Spinal cord (tissue), 10 donors: ENCODE measurements at places on chromosomes 2 and 18. TPM values are rescaled to one million over a fixed set of nuclear protein-coding genes. Genes with fewer than 3 reads are reported as not detected.
A peak's percentile ranks its signal among the peaks of the same experiment; 100 is the strongest.

- DNase-seq = no peak
Measured at GRCh38 chr2:233668605-233669260, 3.0 kb upstream of the UGT1A9 start.

GRCh38 chr2:108128249-108128648 lies 111.5 kb upstream of the SULT1C3 start:
- DNase-seq = peak; percentile 42

DNA sequence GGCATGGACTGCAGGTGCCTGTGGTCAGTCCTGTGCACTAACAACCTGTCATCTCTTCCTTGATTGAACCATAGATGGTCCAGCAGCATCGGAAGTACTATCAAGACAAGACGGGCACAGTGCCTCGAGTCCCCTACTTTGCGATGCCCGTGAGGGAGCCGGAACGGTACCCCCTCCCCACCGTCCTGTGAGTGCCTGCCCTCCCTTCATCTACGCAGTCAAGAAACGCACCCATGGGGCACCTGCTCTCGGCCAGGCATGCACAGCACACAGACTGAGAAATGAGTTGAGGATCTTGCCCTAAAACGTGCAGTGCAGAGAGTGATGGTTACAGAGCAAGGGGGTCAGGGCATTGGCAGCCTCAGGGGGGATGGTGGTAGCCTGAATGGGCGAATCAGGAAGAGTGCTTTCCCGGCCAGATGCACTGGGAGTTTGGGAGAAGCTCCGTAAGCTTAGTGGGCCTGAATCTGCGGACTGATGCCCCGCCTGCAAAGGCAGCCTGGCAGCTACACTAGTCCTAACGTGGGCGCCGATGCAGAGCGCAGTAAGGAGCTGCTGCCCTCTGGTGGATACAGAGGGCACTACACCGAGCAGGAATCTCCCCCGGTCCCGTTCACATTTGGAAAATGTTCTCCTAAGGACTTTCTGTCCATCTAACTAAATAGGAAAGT lies 63.6 kb downstream of the CIB4 start:
- DNase-seq = no peak

GRCh38 chr18:24658302-24658701 lies 197.9 kb downstream of the HRH4 start:
- DNase-seq = no peak

DNA sequence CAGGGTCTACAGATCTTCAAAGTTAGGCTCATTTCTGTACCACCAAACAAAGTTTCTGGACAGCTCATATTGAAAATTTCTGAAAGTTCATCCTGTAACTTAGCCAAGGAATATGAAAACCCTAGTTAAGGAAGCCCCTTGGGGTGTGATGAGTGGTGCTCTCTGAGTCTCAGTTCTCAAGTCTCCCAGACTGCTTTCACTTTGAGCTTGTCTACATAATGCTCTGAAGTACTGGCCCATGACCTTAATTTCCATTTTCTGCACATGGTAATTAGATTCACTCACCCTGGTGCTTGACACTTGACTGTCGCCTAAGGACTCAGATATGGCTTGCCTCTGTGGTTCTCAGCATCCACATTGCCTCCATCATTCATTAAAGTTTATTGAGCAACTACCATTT lies 51.7 kb upstream of the SATB2 start:
- no peak for DNase-seq

GRCh38 chr2:97765933-97766332 lies 52.6 kb downstream of the ZAP70 start:
- no peak for DNase-seq

- DNase-seq = no peak
Measured at GRCh38 chr2:205041472-205042130, 496.3 kb downstream of the PARD3B start.

- no peak for DNase-seq
Measured at GRCh38 chr18:60389314-60389713, 16.7 kb upstream of the MC4R start.

- DNase-seq = peak; percentile 76
Measured at GRCh38 chr2:174577967-174578589, 19.5 kb downstream of the WIPF1 start.

GRCh38 chr18:25815659-25816058 lies 274.8 kb downstream of the SS18 start:
- no peak for DNase-seq

DNA sequence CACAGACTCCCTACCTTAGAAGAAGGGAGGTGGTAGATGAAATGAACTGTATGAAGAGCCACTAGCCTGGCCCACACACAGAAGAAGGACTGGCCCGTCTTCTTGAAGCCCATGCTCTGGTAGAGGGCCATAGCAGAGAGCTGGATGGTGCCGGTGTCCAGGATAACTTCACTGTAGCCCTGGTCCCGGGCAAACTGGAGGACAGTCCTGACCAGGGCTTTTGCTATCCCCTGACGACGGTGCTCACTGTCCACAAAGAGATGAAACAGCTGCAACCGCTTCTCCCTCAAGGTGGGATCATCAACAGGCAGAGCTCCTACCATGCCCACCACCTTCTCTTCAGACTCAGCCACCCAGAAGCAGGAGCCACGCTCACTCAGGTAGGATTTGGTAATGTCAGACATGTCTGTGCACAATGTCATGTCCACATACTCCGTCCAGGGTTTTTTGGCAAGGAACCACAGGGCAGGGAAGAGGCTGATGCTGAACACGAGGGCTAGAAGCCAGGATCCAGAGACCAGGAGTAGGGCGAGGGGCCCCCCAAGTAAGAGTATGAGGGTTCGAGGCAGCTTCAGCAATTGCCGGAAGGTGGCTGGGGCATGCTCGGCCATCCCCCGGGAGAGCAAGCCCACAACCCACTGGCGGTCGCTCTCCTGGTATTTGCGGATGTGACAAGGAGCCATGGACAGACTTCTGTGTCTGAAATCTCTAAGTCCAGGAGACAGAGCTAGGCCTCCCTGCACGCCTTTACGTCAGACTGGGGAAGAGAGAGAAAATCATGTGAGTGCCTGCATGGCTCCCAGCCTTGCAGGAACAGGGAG lies 1.1 kb downstream of the NAT8 start:
- no peak for DNase-seq

GRCh38 chr2:234075947-234076346 lies 25.4 kb downstream of the SPP2 start:
- no peak for DNase-seq

- no peak for DNase-seq
Measured at GRCh38 chr2:96201338-96201737, 7.3 kb downstream of the STARD7 start.

DNA sequence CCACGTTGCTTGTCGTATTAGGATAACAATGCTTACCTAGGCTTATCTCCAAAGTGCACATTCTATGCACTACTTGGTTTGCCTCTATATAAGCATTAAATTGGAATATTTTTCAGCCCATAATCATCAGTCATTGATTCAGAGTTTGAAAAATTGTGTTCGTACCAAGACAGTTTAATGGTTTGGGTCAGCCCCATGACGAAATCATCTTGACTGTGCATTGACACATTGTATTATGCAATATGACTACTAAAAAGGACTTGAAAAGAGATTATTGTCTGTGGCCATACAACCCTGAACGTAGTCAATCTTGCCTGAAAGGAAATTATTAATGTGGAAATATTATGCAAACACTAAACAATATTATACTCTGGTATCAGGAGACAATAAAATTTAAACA lies 141.3 kb downstream of the EML6 start:
- no peak for DNase-seq

- no peak for DNase-seq
Measured at GRCh38 chr18:58532298-58532697, 96.6 kb downstream of the ALPK2 start.

- DNase-seq = no peak
Measured at GRCh38 chr2:159119652-159120257, 151.3 kb downstream of the TANC1 start.

- no peak for DNase-seq
Measured at GRCh38 chr18:77895250-77895649, 645.6 kb downstream of the GALR1 start.

- peak; percentile 19 for DNase-seq
Measured at GRCh38 chr2:29575370-29575890, 346.0 kb downstream of the ALK start.

- no peak for DNase-seq
Measured at GRCh38 chr2:23645230-23645808, 260.3 kb downstream of the KLHL29 start.

GRCh38 chr2:135475128-135475527 lies 55.9 kb downstream of the ZRANB3 start:
- DNase-seq = no peak

DNA sequence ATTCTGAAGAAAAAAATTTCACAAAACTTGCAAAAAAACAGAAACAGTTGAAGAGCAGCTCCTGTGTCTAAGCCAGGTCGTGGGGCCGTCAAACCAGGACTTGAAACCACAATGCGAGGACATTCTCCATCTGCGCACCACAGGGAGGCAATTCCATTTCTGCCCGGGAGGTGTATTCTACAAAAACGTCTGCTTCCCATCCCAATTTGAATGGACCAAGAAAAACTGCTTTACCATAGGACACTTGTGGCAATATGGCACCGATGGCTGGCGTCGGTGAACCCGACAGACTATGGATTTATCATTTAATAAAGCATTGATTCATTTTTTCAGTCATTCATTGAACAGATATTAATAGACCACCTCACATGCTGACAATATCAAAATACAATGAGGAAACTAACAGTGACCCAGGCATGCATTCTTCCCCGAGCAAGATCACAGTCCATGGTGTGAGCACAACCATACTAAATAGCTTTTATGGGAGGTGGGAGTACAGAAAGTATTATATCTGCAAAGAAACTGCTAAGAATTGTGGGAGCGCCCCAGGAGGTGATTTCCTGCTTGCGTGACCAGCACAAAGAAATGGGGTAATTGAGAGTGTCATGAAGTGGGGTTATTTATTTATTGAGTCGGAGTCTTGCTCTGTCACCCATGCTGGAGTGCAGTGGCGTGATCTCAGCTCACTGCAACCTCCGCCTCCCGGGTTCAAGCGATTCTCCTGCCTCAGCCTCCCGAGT lies 10.5 kb upstream of the ZAP70 start:
- DNase-seq = no peak

DNA sequence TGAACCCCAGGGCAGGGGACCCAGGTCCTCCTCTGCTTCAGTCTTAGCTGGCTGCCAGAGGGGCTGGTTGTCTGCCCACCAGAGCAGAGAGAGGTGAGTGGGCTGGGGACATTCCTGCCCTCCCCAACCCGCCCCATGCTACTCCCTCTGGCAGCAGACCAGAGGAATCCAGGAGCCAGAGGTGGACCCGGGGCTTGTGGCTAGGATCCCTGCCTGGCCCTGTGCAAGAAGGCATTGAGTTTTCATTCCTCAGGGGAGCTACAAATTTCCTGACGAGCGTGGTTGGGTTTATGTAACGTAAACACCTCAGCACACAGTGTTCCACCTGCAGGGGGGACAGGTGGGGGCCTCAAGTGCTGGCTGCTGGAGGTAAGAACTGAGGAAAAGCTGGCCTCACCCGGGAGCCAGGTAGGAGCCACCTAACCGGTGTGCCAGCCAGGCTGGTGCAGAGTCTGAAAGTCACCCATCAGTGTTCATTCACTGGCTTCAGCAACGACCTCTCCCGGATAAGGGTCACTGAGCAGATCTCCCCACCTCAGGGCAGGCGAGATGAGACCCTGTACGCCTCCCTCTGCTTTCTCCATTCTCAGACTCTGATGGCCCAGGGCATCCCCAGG lies 246.8 kb downstream of the DYSF start:
- no peak for DNase-seq

DNA sequence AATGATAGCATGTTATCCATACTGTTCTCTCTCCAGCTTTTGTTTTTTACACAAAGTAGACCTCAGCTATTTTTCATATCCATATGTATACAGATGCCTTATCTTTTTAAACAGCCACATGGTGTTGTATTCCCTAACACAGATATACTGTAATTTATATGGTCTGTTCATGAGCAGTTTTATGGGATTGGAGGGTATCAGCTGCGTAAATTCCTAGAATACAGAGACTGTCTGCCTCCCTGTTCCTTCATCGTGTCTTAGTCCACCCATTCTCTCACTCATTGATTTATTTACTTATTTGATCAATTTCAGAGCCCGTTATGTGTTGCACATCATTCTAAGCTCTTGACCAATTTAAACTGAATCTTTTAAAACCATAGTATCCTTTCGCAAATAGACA lies 80.6 kb downstream of the GATA6 start:
- no peak for DNase-seq

- DNase-seq = no peak
Measured at GRCh38 chr2:70686577-70687460, 81.2 kb downstream of the ADD2 start.

DNA sequence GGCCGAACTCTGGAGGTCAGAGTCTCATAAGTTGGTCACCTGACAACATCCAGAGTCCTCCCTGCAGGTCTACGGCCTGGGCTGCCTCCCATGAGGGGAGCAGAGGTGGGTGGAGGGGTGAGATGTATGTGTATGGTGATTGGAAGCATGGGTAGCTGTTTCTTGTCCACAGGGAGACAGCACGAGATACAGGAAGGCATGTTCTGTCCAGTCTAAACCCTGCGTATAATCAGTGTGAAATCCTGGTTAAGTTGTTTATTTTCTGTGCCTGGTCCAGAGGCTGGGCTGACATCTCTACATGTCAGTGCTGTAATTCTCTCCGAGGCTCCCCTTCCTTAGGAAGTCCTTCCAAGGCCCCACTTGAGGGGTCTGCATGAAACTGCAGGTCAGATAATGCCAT lies 8.9 kb downstream of the TOGARAM2 start:
- DNase-seq = no peak

DNA sequence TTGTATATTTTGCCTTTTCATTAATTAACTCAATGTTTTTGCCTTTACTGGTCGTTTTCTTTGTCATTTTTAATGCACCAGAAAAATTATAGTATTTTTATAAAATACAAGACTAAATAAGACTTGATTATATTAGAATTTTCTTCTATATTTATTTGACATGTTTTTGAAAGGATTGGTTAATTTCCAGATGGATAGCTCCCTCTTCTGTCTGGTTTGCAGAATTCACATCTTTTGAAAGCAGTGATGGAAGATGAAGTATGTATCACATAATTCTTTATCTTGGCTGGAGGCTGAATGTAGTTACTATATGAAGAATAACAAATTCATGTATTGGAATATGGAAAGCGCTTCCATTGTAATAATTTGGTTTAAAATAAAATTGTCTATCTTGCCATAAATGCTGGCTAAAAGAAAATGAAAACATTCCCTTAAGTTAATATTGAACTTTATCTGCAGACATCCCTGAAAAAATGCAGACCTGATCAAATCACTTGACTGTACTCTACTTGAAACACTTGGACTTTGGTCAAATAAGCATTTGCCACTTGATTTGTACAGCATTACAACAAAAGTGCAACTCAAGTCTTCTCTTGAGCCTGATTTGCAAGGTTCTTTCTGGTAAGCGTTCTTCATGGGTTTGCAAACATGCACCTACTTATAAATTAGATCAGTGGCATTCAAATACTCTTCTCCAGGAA lies 86.3 kb upstream of the EFEMP1 start:
- DNase-seq = peak; percentile 52

UGT1A7 gene
- not detected for total RNA-seq

UGT1A5 gene
- total RNA-seq = not detected

ADNP2 gene
- 18.9 TPM for total RNA-seq

SGO2 gene
- total RNA-seq = 10.8 TPM

DTNA gene
- total RNA-seq = 90.4 TPM

GRB14 gene
- total RNA-seq = 11.3 TPM

CYTIP gene
- total RNA-seq = 5.9 TPM

IL18RAP gene
- total RNA-seq = 0.22 TPM

EFR3B gene
- 40.9 TPM for total RNA-seq

HNMT gene
- 61.6 TPM for total RNA-seq

CDCA7 gene
- 8.0 TPM for total RNA-seq
